ENCODE measurements at places on chromosomes 12 and 14. TPM values are rescaled to one million over a fixed set of nuclear protein-coding genes. Genes with fewer than 3 reads are reported as not detected.
A peak's percentile ranks its signal among the peaks of the same experiment; 100 is the strongest.

- H3K27ac ChIP-seq, result no peak overlapping the region
- H3K36me3 ChIP-seq, result no peaks in the 10 kb centered on the region
- peaks cover 20% of the 10 kb centered on the region for H3K27me3 ChIP-seq
- H3K4me3 ChIP-seq, result peak overlapping the region; percentile 64
- H3K4me1 ChIP-seq, result peaks cover 17% of the 10 kb centered on the region
Observed at GRCh38 chr14:72892103-72892878, 1.6 kb downstream of the DPF3 start.

L2HGDH gene
- total RNA-seq, result 29.7 TPM

DNA sequence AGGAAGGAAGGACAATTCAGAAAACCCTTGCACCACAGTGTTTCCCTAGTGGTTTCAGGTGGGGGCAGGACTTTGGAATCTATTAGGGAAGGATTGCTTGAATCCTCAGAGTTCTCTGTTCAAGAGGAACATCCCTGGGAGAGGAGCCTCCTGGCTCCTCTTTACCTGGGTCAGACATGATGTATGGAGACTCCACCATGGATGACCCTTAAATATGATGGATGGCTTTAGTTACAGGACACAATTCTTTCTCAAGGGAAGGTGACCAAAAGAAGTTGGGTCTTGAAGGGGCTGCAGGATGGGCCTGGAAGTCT is 396.6 kb downstream of the NRXN3 start:
- DNase-seq, result no peak
- no peaks in the 10 kb centered on the region for H3K27me3 ChIP-seq
- H3K4me1 ChIP-seq, result peaks cover 6% of the 10 kb centered on the region
- H3K36me3 ChIP-seq, result no peaks in the 10 kb centered on the region

PRH2 gene
- total RNA-seq, result not detected
